Kidney epithelial cell (primary cell): ENCODE measurements at places on chromosomes 13 and 19.

- DNase-seq: no peak
Observed at GRCh38 chr19:28403690-28404089, 809.3 kb downstream of the UQCRFS1 start.

- DNase-seq: peak; percentile 75
Observed at GRCh38 chr19:12333162-12334159, at the start of gene ZNF563. TSS of gene ZNF563 (minus strand) at chr19:12333633. CDS start at chr19:12333482, 151 bp downstream.

- no peak for DNase-seq
Observed at GRCh38 chr19:33557720-33558119, 36.1 kb upstream of the PEPD start.

GRCh38 chr13:39956036-39956435, 300.6 kb downstream of the COG6 start:
- DNase-seq: no peak

- no peak for DNase-seq
Observed at GRCh38 chr13:61410669-61411297, 4.9 kb downstream of the PCDH20 start.

DNA sequence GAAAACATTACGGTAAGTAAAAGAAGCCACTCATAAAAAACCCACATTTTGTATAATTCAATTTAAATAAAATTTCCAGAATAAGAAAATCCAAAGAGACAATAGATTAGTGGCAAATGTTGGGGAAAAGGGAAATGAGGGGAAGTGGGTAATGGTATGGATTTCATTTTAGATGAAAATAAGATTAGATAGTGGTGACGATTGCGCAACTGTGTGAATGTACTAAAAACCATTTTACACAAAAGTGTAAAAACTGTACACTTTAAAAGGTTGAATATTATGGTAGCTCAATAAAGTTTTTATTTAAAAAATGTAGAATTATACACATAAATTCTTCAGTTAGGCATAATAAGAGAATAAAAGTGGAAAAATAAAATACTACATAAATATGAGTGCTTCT, 3.7 kb downstream of the MBD3L1 start:
- DNase-seq: no peak

DNA sequence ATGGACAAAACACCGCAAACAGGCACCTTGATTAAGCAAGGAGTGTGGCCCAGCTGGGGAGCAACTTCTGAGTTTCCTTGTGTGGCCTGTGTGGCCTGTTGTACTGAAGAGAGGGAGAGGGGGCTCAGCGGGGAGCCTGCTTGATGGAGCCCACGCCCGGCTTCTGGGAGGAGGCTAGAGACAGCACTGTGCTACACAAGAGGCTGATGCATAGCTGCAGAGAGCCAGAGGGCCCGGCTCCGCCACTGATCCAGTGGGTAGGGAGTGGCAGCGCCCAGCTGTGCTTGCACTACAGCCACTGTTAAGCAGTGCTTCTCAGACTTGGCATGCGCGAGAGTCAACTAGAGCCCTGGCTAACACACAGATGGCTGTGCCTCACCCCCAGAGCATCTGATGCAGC, 19.0 kb downstream of the LYL1 start:
- DNase-seq: no peak

DNA sequence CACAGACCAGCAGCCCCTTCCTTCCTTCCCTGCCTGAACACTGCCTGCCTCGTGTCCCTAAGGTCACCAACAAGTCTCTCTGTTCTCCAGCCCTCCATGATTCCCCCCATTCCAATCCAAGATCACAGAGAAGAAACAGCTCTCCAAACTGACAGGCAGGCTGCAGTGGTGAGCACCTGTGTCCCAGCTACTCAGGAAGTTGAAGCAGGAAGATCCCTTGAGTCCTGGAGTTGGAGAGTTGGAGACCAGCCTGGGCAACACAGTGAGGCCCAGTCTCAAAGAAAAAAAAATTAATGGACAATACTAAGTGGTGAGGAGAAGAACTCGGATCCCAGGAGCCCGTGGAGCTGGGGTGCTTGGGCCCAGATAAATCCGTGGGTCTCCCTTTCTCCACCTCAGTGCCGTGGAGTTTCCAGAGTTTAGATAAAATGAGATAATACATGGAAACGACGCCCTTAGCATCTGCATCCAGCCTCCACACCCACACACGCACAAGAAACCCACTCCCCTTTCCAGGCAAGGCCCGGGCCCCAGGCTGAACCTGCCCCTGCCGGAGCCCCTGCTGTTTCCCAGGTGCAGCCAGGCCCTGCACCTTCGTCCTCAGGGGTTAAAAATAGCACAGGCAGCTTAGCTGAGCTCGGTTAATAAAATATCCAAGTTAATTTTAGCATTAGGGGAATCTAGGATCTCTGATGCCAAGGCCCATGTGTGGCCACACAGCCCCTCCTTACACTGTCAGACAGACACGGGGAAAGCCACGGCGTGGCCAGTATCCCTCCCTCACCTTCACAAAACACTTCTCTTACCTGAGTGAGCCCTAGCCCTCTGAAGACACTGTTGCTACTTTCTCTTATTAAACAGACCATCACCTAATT, 4.7 kb downstream of the RASA3 start:
- DNase-seq: no peak

DNA sequence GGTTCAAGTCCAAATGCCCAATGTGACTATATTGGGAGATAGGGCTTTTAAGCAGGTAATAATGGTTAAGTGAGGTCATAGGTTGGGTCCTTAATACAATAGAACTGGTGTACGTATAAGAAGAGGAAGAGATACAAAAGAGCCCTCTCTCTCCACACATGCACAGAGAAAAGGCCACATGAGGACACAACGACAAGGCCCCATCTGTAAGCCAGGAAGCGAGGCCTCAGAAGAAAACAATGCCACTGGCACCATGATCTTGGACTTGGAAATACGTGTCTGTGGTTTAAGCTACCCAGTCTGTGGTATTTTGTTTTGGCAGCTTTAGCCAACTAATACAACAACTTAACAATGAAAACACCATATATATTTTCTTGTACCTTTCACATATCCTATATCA, 23.4 kb upstream of the RFC3 start:
- no peak for DNase-seq

GRCh38 chr19:1914826-1915341, 9.7 kb downstream of the ADAT3 start:
- no peak for DNase-seq

DNA sequence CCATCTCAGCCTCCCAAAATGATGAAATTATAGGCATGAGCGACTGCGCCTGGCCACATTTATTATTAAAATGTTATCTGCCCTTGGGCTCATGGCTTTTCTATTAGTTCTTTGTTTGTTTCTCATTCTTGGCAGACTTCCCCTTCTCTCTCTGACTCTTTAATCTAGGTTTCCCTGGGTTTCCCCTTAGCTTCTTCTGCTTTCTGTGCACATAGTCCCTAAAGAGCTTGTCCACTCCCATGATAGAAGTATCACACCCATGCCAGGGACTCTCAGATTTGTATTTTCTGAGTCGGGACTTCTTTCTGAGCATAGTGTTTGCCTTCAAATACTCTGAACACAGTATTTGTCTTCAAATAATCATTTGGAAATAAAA, 38.6 kb upstream of the ITM2B start:
- no peak for DNase-seq

DNA sequence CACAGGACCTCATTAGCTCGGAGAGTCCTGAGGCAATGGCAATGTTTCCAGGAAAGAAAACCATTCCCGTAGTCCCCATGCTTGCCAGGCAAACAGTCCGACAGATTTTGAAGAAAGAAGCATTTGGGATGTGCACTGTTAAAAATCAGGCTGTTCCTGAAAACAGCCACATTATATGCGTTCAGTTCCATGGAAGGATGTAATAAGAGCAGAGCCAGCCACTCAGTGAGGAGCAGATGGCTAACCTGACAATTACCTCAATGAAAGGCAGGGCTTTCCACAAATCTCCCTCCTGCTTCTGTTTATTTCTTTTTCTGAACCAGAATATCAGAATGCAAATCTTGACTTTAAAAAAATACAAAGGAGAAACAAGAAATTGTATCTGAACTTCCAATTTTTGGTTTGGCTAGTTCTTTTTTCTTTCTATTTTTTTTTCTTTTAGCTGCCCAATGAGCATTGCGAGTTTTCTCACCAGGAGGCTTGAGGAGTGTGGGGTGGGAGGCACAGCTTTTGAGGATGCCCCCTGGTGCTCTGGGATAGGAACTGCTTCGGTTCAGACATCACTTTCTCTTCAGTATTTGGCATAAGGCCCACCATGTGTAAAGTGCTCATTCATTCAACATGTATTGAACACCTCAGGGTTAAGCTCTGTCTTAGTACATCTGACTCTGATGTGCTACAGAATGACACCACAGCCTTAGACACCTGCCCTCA, 124.2 kb downstream of the TBC1D4 start:
- no peak for DNase-seq

- no peak for DNase-seq
Observed at GRCh38 chr19:1266129-1266915, 2.8 kb upstream of the CIRBP start.

DNA sequence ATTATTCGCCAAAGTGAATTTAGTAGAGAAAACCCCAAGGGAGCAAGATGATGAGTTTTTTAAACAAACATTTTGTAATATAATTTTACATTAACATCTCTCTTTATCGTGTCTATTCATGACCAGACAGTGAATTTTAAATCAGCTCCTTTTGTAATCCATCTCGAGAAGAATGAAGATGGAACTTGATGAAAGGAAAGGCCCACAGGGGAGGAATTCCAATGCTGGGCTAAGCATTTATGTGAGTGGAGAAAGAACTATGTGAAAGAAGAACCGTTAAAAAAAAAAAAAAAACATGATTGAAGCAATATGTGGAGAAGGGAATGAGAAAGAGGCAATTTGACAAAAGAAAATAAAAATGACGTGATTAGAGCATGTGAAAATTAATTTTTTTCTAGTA, 170.6 kb downstream of the KCTD12 start:
- DNase-seq: no peak

GRCh38 chr19:2680808-2681207, 21.7 kb downstream of the GNG7 start:
- DNase-seq: no peak

- DNase-seq: no peak
Observed at GRCh38 chr19:2497186-2497585, 21.3 kb downstream of the GADD45B start.

- no peak for DNase-seq
Observed at GRCh38 chr19:6588508-6589345, 2.2 kb downstream of the CD70 start.

DNA sequence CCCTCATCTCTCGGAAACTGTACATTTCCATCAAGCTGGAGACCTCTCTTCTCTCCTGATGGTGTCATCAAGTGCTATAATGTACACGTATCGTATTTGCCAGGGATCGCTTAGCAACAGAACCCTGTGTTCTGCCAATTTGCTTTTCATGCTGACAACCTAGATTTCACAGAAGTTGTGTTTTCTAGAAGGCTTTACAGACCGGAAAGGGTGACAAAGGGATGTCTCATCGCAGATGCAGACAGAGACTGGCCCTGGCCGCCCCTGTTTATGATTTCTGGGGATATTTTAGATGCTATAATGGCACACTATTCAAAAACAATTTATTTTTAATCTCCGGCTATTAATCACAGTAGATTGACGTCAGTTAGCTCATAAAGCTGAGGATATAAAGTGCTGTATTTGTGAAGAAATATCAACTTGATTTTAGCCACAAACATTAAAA, 291.4 kb downstream of the IRS2 start:
- no peak for DNase-seq

GRCh38 chr13:56718791-56719190, 421.9 kb upstream of the PRR20A start:
- no peak for DNase-seq

DNA sequence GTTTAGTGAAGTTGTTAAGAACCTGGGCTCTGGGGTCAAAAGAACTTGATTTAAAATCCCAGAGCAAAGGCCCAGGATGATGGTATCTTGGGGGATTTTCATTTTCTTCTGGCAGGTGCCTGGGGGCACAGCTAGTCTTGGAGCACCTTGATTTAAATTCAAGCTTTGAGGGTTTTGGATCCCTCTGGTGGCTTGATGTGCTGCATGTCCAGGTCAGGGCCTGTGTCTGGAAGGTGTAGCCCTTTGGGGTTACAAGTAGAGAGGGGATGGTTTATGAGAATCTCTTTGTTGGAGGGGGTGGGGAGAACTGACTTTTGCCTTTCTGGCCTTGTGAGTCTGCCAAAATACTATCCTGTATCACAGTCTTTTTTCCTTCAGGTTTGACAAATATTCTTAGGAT, 55.8 kb downstream of the AKAP11 start:
- DNase-seq: no peak

DNA sequence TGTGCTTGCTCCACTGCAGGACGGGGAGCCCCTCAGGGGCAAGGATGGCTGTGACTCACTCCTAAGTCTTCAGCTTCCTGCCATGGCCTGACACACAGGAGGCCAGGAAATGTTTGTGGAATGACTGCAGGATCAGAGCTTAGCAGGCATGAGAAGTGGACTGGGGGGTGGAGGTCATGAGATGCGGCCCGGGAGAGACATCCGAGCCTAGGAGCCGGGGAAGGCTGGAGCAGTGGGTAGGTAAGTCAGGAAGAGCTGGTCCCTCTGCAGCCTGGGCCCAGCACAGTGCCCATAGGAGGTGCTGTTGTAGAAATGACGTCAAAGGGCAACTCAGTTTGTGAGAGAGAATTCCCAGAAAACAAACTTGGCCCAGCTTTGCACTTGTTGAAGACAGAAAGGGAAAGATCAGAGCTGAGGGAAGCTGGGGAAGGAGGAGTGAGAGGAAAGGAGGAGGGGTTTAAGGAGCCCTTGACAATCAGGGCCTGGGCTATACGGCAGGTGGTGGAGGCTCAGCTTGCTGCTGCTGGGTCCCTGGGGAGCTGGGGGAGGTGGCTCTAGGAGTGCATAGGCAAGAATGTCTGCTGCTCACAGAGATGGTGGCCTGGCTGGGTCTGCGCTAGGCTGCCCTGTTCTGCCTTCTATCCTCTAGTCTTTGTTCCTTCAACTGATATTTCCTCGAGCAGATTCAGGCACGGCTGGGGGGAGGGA, 18.5 kb downstream of the POU2F2 start:
- peak; percentile 92 for DNase-seq

DNA sequence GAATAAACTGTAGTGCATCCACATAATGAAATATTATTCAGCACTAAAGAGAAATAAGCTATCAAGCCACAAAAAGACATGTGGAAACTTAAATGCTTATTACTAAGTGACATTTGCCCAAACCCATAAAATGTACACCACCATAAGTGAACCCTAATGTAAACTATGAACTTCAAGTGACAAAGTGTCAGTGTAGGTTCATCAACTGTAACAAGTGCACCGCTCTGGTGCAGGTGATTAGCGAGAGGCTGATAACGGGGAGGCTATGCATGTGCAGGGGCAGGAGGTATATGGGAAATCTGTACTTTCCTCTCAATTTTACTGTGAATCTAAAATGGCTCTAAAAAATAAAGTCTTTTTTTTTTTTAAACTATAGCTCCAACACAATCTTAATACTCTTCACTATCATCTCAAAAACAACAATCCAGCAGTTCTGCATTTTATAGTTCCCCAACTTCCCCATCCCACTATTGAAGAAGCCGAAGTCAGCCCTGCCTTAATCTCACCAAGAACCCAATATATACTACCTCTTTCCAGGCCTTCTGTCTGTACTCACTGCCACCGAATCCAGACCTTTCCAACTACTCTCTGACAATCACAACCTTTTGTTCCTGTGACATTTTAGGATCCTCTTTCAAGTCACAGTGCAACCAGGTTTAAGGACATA, 22.6 kb downstream of the ELF1 start:
- DNase-seq: no peak
